ENCODE measurements at places on chromosomes 4 and X.

- DNase-seq = no peak
These were observed 589.6 kb downstream of the ZNF674 start for GRCh38 chrX:45955661-45956060.

DNA sequence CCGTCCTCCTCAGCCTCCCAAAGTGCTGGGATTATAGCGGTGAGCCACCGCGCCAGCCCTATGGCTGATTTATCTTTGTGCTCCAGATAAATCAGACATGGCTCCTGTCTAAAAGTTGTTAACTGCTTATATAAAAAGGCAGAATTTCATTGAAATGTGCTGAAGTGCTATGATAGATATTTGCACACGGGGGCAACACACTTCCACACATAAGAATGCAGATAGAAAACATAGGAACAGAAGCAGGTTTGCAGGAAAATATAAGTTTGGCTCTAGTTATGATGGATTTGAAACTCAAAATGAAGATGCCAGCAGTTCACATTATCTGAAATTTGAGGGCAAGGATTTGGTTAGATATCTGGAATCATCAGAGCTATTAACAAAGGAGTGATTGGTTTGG lies 163.1 kb upstream of the SLITRK2 start:
- DNase-seq = no peak

DNA sequence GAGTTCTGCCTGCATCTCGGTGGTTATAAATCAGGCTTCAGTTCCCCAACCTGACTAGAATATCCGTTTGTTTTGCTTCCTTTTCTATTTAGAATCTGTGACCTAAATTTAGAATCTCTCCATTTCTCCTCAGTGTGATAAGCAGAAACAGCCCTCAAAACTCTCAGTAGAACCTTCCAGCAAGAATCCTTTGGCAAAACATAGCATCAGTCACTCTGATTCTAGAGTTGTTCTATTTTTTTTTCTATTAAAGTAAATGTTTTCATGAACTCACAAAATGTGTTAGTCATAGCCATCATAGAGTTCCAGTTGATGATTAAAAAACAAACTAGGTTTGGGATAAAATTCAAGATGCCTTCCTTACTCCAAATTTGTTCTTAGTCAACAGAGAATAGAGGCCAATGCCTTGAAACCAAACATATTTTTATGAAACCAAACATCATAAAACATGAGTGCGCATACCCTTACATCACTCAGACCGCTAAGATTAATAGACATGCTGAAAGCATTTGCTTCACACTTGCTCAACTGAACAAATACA lies 13.2 kb upstream of the C1QTNF7 start:
- no peak for DNase-seq

DNA sequence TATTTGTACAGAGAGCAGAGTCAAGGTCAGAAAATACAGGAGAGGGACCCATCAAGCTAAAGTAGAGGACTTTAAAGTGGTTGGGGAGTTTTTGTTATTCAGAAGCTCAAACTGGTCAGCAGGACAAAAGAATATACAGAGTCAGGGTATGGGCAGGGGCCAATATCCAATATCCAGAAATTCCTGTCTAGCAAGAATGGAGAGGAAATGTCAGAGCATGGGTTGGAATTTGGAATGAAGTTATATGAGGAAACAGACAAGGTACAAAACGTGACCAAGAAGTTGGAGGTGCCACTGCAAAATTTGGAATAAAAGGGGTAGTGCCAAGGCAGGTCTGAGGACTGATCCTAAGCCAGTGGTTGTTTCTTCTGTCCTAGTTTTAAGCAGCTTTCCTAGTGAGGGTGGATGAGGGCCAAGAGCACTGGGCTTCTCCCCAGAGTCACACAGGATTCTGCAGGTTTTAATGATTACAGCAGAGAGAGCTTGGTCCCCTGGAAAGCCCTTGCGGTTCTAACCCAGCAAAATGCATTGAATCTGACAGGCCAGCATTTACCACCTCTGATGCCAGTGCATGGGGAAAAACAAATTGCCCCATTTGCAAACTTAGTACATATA lies 304.7 kb upstream of the FTHL17 start:
- no peak for DNase-seq

DNA sequence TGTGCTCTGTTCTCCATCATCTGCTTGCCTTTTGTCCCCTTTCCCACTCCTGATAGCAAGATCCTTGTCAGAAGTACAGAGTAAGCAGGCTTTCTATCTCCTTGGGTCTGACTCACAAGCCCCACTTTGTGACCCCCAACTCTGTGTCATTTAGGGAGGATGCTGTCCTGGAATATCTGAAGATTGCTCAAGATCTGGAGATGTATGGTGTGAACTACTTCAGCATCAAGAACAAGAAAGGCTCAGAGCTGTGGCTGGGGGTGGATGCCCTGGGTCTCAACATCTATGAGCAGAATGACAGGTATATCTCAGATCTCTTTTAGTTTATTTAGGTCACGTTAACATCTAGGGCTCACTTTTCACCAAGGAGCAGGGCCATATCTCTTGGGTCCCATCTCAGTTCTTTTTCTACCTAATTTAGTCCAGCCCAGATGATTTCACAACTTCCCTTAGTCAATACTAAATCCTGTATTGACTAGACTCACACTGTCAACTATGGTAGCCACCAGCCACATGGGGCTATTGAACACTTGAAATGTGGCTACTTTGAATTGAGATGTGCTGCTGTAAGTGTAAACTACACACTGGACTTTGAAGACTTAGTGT lies 64.3 kb downstream of the MSN start:
- no peak for DNase-seq

- no peak for DNase-seq
These were observed 107.8 kb upstream of the MCF2 start for GRCh38 chrX:139815771-139816170.

DNA sequence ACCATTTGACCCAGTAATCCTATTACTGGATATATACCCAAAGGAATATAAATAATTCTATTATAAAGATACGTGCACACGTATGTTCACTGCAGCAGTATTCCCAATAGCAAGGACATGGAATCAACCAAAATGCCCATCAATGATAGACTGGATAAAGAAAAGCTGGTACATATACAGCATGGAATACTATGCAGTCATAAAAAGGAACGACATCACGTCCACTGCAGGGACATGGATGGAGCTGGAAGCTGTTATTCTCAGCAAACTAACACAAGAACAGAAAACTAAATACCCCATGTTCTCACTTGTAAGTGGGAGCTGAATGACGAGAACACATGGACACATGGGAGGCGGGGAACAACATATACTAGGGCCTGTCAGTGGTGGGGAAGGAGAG lies 69.7 kb downstream of the PHF8 start:
- no peak for DNase-seq

- DNase-seq = no peak
These were observed 49.4 kb downstream of the RPS6KA3 start for GRCh38 chrX:20217271-20217670.

GRCh38 chrX:23292354-23292987 lies 42.2 kb upstream of the PTCHD1 start:
- DNase-seq = no peak

DNA sequence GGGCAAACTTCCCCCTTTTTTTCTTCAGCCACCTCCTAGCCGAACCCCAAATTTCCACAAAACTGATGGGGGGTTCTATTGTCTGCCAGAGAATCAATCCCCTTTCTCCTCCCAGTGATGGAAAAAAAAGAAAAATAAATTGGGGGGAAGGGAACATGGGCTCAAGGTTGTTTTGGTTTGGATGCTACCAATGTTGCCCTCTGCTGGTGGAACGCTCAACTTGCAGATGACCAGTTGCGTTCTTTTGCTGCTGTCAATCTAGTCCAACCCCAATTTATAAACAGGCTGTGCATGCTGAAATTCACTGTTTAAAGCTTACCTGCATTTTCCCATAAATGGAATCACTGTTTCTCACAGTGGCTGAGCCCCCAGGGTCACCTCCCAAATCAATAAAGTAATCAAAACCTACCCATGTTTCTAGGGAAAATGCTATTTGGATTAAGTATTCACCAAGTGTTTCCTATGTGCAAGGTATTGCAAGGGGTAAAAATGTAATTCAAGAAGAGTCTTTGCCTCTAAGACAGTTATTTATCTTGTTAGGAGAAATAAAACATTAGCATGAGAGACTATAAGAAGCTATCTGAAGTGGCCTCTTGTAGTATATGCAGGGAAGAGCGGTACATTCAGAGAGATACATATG lies 116.7 kb upstream of the TMEM164 start:
- DNase-seq = no peak

DNA sequence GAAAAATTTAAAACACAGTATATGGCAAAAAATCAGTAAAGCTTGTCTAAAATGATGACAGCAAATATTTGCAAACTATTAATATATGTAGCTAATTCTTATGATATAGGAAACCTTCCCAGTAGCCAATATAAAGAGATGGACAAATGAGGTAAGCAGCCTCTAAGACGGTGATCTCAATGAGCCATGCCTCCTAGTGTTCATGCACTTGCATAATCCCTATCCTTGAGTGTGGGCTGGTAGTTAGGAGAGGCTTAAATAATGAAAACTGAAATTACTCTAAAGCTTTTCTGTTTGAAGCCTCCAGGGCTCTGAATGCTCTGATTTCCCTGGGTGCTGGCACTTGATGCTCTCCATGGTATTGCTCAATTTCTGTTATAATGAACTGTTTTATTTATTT lies 24.6 kb upstream of the ARMCX4 start:
- no peak for DNase-seq

- DNase-seq = no peak
These were observed 146.2 kb upstream of the FAT4 start for GRCh38 chr4:125168531-125168930.

GRCh38 chrX:129249563-129249962 lies 273.7 kb downstream of the SMARCA1 start:
- DNase-seq = no peak

DNA sequence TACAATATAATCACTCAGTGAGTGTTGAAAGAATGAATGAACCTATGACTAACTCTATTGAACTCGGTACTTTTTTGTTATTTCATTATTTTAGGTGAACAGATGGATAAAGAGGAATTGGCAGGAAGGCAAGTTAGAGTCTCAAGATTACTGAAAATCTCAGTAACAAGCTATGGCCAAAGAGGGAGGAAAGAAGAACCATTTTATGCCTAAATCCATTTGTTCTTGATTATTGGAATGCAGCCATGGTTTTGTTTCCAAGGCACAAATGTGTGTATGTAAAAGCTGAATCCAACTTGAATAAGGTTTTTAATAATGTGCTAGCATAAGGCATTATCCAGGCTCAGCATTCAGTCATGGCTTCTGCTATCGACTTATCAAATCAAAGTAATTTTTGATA lies 196.4 kb downstream of the DTHD1 start:
- no peak for DNase-seq

- DNase-seq = no peak
These were observed 9.0 kb downstream of the PDGFC start for GRCh38 chr4:156962528-156962974.

GRCh38 chrX:37883196-37883595 lies 35.8 kb upstream of the DYNLT3 start:
- no peak for DNase-seq

- DNase-seq = no peak
These were observed 1.1 kb downstream of the KLHL15 start for GRCh38 chrX:24025741-24026403.

DNA sequence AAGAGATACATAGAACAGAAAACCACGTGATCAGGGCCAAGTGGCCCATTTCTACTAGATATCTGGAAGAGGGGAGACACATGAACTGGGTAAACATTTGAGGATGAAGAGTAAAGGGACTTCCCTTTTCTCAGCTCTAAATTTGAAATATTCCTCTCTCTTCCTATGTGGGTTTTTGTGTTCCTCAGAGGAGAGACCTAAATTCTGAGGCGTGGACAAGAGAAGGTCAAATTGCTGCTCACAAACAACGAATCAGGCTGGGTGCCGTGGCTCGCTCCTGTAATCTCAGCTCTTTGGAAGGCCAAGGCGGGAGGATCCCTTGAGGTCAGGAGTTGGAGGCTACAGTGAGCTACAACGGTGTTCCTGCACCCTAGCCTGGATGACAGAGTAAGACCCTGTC lies 216.0 kb downstream of the PTTG2 start:
- no peak for DNase-seq

DNA sequence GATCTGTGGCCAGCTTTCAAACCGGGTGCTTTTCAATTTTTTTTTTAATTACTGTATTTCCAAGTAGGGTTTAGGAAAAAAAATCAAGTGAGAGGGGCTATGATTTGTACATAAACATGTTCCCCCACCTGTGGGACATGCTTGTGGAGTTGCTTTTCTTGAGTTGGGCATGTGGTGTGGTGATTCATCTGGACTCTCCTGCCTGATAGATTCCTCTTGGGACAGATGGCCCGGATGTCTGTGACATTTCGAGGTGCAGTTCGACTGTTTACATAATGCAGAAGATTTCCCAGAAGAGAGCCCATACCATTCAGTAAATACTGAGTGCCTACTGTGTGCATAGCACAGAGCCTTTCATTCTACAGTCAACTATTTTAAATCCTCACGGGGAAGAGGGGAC lies 49.9 kb downstream of the DOCK11 start:
- DNase-seq = no peak

DNA sequence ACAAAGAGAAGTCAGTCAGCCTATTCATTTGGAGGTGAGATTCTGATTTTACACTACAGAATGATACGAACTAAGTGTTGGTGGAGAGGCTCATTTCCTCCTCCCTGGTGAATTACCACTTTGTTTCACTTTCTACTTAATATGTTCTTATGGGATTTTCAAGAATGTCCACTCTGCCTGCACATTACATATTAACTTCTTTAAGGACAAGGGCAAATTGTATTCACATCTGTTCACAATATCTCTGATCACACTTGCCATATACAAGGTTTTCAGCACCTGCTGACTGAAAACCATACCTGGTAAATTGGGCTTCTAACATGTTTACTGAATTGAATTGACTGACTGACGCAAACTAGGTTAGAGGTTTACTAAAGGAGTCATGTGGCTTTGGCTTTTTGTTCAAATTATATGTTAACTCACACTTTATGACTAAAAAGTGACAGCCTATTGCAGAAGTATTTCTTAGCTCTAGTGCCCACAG lies 188.4 kb upstream of the MBNL3 start:
- DNase-seq = no peak

DNA sequence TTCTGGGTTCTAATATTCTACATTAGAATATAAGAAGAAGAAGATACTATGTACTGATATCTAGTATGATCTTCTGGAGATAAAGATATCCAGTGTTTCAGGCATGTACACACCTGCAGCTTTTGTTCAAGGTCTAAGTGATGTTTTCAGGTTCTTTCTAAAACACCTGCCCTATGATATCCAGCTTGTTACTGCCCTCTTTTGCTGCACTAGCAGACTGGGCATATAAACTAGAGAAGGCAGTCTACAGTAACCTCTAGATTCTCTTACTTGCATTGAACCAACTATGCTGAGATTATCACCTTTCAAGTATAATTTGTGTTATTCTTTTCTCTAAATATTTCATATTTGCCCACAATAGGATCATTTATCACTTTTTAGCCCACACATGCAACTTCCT lies 1.9 kb upstream of the FRYL start:
- no peak for DNase-seq
